ENCODE measurements at places on chromosomes 2 and 18. TPM values are rescaled to one million over a fixed set of nuclear protein-coding genes. Genes with fewer than 3 reads are reported as not detected.

- DNase-seq, result peak; percentile 59
Measured at GRCh38 chr2:234502285-234502918, 5.5 kb upstream of the ARL4C start.

- DNase-seq, result no peak
Measured at GRCh38 chr2:11796190-11797171, 50.0 kb downstream of the LPIN1 start.

- DNase-seq, result no peak
Measured at GRCh38 chr2:203672856-203673255, 33.6 kb upstream of the CD28 start.

GRCh38 chr2:147327613-147328012, 517.2 kb upstream of the ACVR2A start:
- DNase-seq, result no peak

- no peak for DNase-seq
Measured at GRCh38 chr2:74747411-74748080, 86.4 kb upstream of the HK2 start.

- DNase-seq, result no peak
Measured at GRCh38 chr2:42268528-42269151, 92.4 kb downstream of the COX7A2L start.

The ATP6V1B1 gene
- not detected for total RNA-seq

The SCN7A gene
- 2.6 TPM for total RNA-seq

The CNTNAP5 gene
- 2.6 TPM for total RNA-seq

The CD28 gene
- total RNA-seq, result 13.0 TPM
